ENCODE measurements at places on chromosomes 7 and 10.

DNA sequence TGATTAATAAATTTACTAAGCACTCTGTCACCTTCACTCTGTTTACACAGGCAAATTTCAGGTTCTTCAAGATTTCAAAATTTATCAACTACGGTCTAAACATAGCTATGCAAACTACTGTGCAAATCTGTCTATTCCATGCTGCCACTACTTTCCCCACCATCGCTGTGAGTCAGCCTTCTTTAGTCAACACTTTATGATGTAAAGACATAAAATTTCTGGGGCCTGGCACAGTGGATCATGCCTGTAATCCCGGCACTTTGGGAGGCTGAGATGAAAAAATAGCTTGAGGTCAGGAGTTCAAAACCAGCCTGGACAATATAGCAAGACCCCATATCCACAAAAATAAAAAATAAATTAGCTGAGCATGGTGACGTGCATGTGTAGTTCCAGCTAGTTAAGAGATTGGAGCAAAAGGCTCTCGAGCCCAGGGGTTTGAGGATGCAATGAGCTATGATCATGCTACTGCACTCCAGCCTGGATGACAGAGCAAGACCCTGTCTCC lies 42.6 kb downstream of the CNOT4 start:
- DNase-seq: no peak

DNA sequence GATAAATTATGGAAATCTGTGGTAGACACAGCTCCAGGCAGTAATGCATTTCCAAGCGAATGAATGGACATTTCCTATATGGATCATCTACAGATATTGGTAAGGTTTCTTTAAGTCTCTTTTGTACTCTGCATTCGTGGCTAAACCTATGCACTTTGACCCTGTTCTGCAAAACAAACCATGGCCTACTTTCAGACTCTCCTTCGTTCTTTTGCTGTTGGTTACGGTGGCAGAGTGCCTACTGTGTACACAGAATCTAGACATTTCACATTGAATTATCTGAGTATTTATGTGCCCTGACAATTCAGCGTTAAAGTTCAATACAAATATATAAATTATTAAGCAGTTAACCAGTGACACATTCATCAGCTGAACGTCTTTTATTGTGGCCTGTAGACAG lies 93.3 kb downstream of the MGMT start:
- DNase-seq: no peak

DNA sequence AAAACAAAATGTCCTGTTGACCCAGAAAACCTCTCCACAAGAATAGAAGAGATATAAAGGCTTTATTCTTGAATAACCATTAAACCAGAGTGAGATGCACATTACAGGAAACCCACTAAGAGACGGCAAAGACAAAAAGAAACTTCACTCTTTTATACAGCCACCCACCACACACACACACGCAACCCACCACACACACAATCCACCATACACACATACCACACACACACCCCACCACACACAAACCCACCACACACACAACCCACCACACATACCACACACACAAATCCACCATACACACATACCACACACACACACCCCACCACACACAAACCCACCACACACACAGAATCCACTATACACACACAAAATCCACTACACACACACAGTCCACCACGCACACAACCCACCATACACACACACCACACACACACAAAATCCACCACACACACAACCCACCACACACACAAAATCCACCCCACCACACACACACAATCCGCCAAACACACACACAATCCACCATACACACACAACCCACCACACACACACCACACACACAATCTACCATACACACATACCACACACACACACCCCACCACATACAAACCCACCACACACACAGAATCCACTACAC lies 9.5 kb upstream of the REPIN1 start:
- no peak for DNase-seq

- no peak for DNase-seq
Observed at GRCh38 chr10:71761541-71762113, 11.7 kb downstream of the VSIR start.

GRCh38 chr10:111122127-111122526 lies 45.3 kb downstream of the ADRA2A start:
- no peak for DNase-seq
